H1 (cell line): ENCODE measurements at places on chromosomes 7 and 10. TPM values are rescaled to one million over a fixed set of nuclear protein-coding genes. Genes with fewer than 3 reads are reported as not detected.

- no peak for DNase-seq
Observed at GRCh38 chr7:24907311-24907886, 72.6 kb downstream of the OSBPL3 start.

DNA sequence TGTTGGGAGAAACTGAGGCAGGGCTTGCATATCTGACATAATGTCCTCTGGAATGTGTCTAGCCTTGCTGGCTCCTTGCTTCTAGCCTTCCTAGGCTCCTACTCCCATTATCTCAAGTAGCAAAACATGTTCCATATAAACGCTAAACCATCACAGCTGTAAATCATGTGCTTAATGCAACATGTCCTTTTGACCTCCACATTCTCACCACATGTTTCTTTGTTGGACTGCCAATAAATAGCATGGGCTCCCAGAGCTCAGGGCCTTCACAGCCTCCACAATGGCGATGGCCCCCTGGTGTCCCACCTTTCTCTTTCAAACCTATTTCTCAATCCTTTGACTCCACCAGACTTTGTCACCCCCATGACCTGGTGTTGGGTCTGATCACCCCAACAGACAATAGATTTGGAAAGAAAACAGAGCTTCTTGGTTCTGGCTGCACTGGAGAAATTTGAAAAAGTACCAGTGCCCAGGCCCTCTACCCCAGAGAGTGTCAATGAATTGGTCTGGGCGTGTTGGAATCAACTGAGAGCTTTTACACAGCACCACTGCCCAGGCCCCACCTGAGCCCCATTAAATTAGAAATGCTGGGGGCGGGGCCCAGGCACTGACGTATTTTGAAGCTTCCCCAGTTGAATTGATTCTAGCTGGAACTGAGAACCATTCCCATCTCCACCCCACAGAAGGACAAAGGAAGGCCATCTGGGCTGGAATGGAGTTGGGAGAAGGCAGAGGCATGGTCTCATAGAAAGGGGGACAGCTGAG, 41.3 kb upstream of the GGCT start:
- DNase-seq, result no peak

DNA sequence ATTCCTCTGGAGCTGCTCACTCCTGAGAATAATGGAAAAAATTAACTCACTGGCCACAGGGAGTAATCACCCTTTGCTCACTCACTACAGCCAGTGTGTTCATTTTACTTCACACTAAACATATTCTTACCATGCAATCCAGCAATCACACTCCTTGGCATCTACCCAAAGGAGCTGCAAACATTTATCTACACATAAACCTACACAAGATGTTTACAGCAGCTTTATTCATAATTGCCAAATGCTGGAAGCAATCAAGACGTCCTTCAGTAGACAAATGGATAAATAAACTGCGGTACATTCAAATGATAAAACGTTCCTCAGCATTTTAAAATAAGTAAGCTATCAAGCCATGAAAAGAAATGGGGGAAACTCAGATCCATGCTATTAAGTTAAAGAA, 34.2 kb upstream of the POM121L12 start:
- no peak for DNase-seq

GRCh38 chr10:19730907-19731217, 85.4 kb upstream of the PLXDC2 start:
- DNase-seq, result no peak

- DNase-seq, result no peak
Observed at GRCh38 chr7:133682364-133683181, 429.7 kb downstream of the EXOC4 start.

DNA sequence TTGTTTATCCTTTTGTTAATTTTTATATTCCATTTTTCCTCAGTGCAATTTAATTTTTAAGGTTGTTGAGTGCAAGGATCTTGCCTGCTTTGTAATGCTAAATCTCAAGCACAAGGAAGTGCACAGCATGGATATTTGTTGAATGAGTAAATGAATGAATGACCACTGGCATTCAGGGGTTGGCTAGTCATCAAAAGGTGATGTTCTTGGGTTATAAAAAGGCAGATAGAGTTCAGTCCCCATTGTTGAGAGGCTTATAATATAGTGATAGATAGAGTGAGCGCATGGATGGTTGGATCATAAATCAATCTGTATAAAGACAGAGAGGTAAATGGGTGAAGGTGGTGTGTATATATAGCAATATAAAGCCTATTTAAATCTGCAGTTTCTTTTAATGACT, 193.2 kb upstream of the KLF6 start:
- no peak for DNase-seq

- no peak for DNase-seq
Observed at GRCh38 chr7:1232103-1232466, 587 bp upstream of the UNCX start.

- DNase-seq, result no peak
Observed at GRCh38 chr7:114889646-114890285, 32.1 kb upstream of the MDFIC start.

- no peak for DNase-seq
Observed at GRCh38 chr10:99444383-99445045, 14.1 kb upstream of the GOT1 start.

GRCh38 chr10:103083266-103083976, 109.7 kb downstream of the NT5C2 start:
- no peak for DNase-seq

GRCh38 chr7:33719059-33719581, 186.2 kb upstream of the BMPER start:
- DNase-seq, result no peak

- no peak for DNase-seq
Observed at GRCh38 chr10:124025660-124026588, 67.5 kb downstream of the CHST15 start.

GRCh38 chr10:86316990-86317389, 49.6 kb downstream of the GRID1 start:
- DNase-seq, result no peak

CASTOR2 gene
- 45.9 and 47.8 TPM in 2 replicates for total RNA-seq

MALRD1 gene
- 0.32 and 0.92 TPM in 2 replicates for total RNA-seq

PRF1 gene
- total RNA-seq, result not detected in 2 replicates

MICALL2 gene
- 7.7 and 8.5 TPM in 2 replicates for total RNA-seq

SAP25 gene
- 5.4 and 5.8 TPM in 2 replicates for total RNA-seq

ZNF479 gene
- total RNA-seq, result not detected in 2 replicates

GJD4 gene
- not detected in 2 replicates for total RNA-seq

UTF1 gene
- 21.7 and 21.8 TPM in 2 replicates for total RNA-seq

ITGB8 gene
- total RNA-seq, result 3.6 TPM in 2 replicates

NXPH1 gene
- 0.40 and 1.0 TPM in 2 replicates for total RNA-seq

SEMA3D gene
- 3.5 and 4.1 TPM in 2 replicates for total RNA-seq

TBX20 gene
- 0.26 and 0.29 TPM in 2 replicates for total RNA-seq
